ENCODE measurements at places on chromosomes 1 and 21. TPM values are rescaled to one million over a fixed set of nuclear protein-coding genes. Genes with fewer than 3 reads are reported as not detected.

Gene DENND2D
- 6.0 TPM for total RNA-seq

DNA sequence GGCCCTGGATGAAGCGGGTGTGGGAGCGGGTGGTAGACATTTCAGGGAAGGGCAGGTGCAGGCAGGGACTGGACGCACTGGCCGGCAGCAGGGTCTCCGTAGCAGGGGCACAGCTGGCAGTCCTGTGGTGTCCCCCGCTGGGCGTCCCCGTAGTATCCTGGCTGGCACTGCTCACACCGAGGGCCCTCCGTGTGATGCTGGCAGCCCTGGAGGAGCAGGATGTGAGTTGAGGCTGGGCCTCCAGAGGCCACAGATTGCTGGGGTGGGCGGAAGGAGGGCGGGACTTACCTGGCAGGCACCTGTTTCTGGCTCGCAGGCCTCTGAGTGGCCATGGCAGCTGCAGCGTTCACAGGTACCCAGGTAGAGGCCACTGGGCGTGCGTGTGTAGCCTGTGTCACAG, 62.3 kb downstream of the LDLRAD2 start:
- H3K27me3 ChIP-seq, result no peaks in the 10 kb centered on the region
- H3K4me1 ChIP-seq, result peaks cover 21% of the 10 kb centered on the region
- no peak overlapping the region for H3K4me3 ChIP-seq
- no peak for DNase-seq
- peaks cover 70% of the 10 kb centered on the region for H3K36me3 ChIP-seq

DNA sequence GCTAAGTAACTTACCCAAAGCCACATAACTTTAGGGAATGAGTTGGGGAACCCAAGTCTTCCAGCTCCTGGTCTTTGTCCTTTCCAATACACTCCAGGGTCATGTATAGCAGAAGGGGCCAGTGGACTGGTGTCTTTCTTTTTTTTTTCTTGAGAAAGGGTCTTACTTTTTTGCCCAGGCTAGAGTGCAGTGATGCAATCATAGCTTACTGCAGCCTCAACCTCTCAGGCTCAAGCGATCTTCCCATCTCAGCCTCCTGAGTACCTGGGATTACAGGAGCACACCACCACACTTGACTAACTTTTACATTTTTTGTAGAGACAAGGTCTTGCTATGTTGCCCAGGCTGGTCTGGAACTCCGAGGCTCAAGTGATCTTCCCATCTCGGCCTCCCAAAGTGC, 12.2 kb downstream of the NAV1 start:
- no peak overlapping the region for H3K27ac ChIP-seq
- no peaks in the 10 kb centered on the region for H3K4me1 ChIP-seq
- H3K36me3 ChIP-seq, result no peaks in the 10 kb centered on the region

- peaks cover 36% of the 10 kb centered on the region for H3K27me3 ChIP-seq
- DNase-seq, result no peak
- H3K36me3 ChIP-seq, result peaks cover 13% of the 10 kb centered on the region
These were observed at the start of gene BCAN for GRCh38 chr1:156641761-156642264. BCAN (plus strand) TSS chr1:156642117; CDS start chr1:156646055, 3,938 bp downstream.

- H3K4me3 ChIP-seq, result no peak overlapping the region
- no peak overlapping the region for H3K27ac ChIP-seq
- H3K27me3 ChIP-seq, result no peaks in the 10 kb centered on the region
These were observed 20.4 kb upstream of the GPR88 start for GRCh38 chr1:100517515-100517914.
